ENCODE measurements at places on chromosomes 12 and 14.
A peak's percentile ranks its signal among the peaks of the same experiment; 100 is the strongest.

DNA sequence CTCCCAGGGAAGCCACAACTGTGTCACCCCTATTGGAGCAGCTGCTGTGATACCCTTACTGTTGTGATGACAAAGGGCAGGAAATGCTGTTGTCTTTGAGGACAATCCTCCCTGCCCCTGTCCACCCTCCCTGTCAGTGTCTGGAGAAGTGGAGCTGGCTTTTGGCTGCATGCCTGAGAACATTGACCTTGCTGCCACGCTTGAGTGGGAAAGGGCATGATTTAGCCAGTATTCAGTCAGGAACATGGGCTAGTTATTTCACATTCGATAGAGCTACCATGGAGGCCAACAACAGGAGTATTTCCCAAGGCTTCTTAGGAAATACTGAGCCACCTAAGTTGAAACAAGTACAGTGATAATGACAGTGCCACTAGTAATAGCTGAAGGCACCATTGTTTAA lies 59.4 kb downstream of the MYRFL start:
- H3K4me3 ChIP-seq = no peak overlapping the region
- H3K27ac ChIP-seq = no peak overlapping the region
- H3K36me3 ChIP-seq = no peaks in the 10 kb centered on the region
- no peaks in the 10 kb centered on the region for H3K27me3 ChIP-seq
- H3K4me1 ChIP-seq = peaks cover 5% of the 10 kb centered on the region

DNA sequence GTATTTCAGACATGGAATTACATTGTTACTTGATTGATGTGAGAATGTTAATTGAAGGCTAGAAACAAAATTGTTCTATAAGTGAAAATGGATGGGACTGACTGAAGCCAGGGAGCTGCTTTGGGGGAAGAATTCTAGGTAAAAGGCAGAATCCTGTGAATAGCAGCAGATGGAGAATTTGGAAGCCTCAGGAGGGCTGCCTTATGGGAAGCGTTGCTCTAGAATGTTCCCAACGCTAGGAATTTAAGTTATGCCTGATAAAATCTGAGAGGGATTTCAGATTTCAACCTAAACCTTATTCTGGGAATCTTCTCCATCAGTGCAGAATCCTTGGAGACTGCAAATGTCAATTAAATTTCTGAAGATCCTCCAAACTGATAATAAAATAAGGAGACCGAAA lies 858.2 kb upstream of the FLRT2 start:
- no peak overlapping the region for H3K27ac ChIP-seq
- no peak overlapping the region for H3K4me3 ChIP-seq
- no peaks in the 10 kb centered on the region for H3K27me3 ChIP-seq
- H3K4me1 ChIP-seq = no peaks in the 10 kb centered on the region

- H3K36me3 ChIP-seq = no peaks in the 10 kb centered on the region
- no peaks in the 10 kb centered on the region for H3K27me3 ChIP-seq
- DNase-seq = no peak
- H3K4me3 ChIP-seq = no peak overlapping the region
- 0 out of 2 replicates have a peak, but pooled peaks cover 7% of the 10 kb centered on the region for H3K4me1 ChIP-seq
- no peak overlapping the region for H3K27ac ChIP-seq
Measured at GRCh38 chr14:95268350-95268749, 51.4 kb downstream of the CLMN start.

DNA sequence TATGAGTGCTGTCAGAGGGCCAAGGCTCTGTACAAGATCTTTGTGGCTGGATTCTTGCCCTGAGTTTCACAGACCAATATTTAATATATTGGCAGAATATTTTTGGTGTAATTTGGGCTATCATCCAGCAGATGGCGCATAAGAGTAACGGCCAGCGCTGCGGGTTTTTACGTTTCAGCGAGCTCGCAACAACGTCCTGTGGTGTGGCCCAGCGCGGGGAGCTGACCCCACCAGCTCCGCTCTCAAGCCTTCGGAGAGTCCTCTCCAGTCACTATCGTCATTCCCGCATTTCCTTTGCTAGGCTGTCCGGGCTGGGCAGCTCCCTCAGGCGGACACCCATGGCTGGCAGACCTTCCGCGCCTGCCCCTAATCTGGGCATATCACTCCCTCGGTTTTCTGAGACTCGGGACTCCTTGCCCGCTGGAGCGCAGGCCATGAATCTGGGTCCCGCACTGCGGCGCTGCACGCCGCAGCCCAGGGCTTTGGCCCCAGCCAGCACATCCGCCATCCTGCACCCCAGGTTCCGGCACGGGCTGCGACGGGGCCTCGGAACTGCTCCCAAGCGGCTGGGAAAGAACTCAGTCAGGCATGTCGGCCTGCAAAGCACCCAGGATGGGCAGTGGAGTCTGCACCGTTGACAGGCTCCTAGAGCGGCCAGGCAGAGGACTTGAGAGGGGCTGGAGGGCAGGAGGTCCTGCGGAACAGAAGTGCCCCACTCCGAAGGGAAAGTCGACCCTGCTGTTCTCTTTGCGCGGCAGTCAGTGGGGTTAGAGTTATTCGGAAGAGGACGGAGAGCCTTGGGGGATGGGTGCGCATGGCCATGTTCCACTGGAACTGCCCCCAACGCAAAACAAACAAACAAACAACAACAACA lies 18.4 kb downstream of the OLR1 start:
- H3K4me3 ChIP-seq = peak overlapping the region; percentile 70
- H3K27ac ChIP-seq = peak overlapping the region; percentile 90
- DNase-seq = peak; percentile 86
- H3K27me3 ChIP-seq = no peaks in the 10 kb centered on the region

Measured in GM23338 (cell line).